Stimulated activated CD8-positive, alpha-beta memory T cell treated with anti-CD3 and anti-CD28 coated beads, Interleukin-4, amount 100 ng/mL, for 1 hour (primary cell): ENCODE measurements at places on chromosomes 7 and 10.

DNA sequence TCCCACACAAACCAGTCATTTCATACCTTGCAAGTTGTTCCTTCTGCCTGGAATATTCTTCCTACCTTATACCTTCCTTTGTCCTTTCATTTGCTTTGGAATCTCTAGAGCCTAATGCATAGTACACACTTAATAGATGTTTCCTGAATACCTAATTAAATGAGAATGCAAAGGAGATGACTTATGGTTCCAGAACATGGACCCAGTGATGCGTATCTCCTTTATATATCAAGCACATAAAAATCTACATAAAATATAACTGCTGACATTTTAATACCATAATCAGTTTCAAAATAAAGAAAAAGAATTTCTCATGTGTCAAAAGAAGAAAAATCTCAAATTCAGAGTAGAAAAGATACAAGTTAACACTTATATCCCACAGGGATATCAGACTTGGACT, 110.6 kb upstream of the ASAH2 start:
- no peak for DNase-seq

DNA sequence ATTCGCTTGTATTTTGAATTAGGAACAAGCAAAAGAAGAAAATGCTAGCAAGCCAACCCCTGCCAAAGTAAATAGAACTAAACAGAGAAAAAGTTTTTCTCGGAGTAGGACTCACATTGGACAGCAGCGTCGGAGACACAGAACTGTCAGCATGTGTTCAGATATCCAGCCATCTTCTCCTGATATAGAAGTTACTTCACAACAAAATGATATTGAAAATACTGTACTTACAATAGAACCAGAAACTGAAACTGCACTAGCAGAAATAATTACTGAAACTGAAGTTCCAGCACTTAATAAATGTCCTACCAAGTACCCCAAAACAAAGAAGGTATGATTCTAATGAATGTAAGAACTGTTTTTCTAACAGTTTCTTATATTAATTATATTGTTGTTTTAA, 87.9 kb downstream of the KMT2E start:
- no peak for DNase-seq

GRCh38 chr10:23284155-23284554, 60.4 kb downstream of the C10orf67 start:
- no peak for DNase-seq

DNA sequence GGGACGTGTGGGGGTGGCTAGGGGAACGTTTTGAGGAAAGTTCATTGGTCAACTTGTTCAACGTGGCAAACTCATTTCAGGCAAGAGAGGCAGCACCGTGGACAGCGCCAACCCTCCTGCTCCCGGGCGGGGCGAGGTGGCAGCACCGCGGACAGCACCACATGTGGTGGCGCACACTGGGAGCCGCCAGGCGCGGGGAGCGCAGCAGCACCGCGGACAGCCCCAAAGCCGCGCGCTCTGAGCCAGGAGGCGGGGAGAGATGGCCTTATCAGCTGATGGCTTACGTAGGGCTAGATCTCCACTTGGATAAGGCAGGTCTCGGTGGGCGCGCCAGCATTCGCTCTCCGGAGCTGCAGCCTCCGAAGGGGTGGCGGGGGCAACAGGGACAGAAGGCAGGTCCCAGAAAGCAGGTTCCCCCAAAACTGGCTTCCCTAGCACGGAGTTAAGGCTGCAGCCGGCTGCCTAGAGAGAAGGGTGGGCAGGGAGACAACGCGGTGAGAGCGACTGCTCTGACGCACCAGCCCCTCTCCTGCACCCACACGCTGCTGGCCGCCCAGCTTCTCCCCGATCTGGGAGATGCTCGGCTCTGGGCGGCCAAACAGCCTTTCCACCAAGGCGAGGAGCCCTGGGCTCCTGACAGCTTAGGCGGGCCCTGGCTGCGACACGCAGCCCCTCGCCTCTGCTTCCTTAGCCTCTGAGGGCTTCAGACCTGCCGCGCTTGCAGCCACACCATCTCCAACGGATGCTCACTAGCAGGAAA, at the start of gene HTR5A:
HTR5A (plus strand) TSS at position 333 of the 760 bp plus-strand sequence. CDS start 576 bp downstream, outside the sequence.
- DNase-seq, result peak; percentile 43

GRCh38 chr10:7179536-7179935, 231.3 kb downstream of the SFMBT2 start:
- no peak for DNase-seq

DNA sequence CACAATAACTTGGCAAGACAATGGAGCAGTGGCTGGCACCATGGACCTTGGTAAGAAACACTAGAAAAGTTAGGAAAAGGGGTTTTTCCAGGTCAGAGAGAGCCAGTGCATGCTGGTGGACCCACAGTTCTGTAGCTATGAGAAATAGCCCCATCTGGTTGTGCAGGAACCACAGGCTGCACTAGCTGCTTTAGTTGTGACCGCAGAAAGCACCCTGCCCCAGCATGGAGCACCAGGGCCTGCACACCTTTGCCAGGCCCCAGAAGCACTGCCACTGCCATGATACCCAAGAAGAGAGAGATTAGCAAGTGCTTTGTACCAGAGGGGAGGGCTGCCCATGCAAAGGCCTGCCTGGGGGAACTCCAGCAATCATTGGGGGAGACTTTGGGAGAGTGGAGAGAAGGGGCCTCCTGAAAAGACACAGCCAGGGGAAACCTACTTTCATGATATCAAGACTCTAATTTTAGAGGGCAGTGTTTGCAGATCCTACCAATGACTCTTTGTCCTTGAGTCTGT, 256.1 kb upstream of the C7orf33 start:
- no peak for DNase-seq

- DNase-seq, result no peak
Measured at GRCh38 chr10:7193369-7193768, 217.5 kb downstream of the SFMBT2 start.

GRCh38 chr7:12303062-12303461, 92.0 kb downstream of the TMEM106B start:
- DNase-seq, result no peak

- DNase-seq, result no peak
Measured at GRCh38 chr7:21651697-21652096, 108.9 kb downstream of the DNAH11 start.

- DNase-seq, result no peak
Measured at GRCh38 chr7:87715545-87715944, 87.3 kb downstream of the RUNDC3B start.

GRCh38 chr10:10338339-10338738, 679.3 kb upstream of the CELF2 start:
- DNase-seq, result no peak

GRCh38 chr7:102974366-102975236, 61.8 kb downstream of the LRRC17 start:
- DNase-seq, result no peak

GRCh38 chr7:70068531-70068930, 470.3 kb downstream of the AUTS2 start:
- no peak for DNase-seq

GRCh38 chr7:51154201-51154600, 162.4 kb downstream of the COBL start:
- no peak for DNase-seq

DNA sequence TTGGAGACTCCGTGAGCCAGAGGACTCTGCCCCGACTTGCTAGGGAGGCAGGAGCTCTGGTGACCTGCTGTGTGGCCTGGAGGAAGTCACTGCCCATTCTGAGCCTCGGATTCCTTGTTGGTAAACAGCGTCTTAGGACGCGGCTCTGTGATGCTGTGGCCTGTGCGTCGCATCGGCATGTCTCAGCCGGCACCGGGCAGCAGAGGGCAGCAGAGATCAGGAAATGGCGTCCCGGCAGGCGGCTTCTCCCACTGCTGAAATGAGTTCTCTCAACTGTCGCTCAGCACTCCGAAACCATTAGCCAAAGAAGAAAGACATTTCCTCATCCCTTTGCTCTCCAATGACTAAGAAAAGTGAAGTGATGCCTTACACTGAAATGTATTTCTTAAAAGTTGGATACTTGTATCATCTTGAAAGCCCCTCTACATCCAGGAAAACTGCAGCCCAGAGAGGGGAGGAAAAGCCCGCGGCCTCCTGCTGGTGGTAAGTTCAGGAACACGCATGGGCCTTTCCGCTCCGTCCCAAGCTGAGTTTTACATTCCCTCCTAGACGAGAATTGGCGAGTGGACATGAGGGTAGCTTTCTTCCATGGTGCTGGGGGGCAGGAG, 91.7 kb downstream of the WDR11 start:
- peak; percentile 17 for DNase-seq

- no peak for DNase-seq
Measured at GRCh38 chr10:129390147-129390546, 76.9 kb upstream of the MGMT start.

GRCh38 chr10:36608251-36608650, 517.1 kb upstream of the ANKRD30A start:
- DNase-seq, result no peak

DNA sequence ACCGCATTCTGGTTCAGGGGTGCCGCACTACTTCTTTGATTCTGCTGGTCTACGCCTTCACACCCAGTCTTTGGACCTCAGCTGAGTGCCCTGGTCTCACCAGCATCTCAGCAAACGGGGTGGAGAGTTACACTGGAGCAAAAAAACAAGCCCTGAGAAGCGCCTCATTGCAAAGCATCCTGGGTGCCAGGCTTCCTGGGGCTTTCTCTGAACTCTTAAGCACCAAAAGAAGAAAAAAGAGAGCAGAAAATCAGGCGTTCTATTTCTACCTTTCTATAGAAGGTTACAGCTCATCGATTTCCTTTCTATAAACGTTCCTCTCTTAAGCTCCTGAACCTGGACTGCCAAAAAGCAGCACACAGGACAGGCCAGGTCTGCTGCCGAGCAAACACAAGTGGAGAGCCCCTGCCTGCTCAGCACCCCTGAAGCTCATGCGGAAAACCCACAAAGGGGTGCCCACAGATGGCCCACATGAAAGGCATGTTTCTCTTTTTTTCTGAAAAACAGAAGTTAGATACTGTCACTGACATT, 217.9 kb downstream of the SFMBT2 start:
- peak; percentile 34 for DNase-seq

DNA sequence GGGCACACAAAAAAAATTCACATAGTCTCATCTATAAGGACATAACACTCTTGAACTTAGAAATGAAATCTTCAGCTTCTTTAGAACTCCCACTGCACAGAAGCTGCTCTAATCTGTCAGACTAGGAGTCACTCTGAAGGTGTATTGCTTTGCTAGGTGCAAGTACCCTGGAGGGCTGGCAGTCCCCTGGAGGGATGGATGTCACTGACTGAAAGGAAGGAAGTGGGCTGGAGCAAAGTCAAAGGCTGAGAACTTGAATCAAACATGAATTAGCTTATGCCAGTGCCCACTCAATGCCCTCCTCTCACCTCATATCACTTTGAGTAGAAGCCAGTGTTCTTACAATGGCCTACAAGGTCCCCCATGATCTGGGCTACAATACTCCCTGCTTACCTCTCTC, 140.3 kb upstream of the ANKRD1 start:
- DNase-seq, result no peak

- DNase-seq, result peak; percentile 36
Measured at GRCh38 chr7:43625453-43625852, 42.5 kb downstream of the STK17A start.

DNA sequence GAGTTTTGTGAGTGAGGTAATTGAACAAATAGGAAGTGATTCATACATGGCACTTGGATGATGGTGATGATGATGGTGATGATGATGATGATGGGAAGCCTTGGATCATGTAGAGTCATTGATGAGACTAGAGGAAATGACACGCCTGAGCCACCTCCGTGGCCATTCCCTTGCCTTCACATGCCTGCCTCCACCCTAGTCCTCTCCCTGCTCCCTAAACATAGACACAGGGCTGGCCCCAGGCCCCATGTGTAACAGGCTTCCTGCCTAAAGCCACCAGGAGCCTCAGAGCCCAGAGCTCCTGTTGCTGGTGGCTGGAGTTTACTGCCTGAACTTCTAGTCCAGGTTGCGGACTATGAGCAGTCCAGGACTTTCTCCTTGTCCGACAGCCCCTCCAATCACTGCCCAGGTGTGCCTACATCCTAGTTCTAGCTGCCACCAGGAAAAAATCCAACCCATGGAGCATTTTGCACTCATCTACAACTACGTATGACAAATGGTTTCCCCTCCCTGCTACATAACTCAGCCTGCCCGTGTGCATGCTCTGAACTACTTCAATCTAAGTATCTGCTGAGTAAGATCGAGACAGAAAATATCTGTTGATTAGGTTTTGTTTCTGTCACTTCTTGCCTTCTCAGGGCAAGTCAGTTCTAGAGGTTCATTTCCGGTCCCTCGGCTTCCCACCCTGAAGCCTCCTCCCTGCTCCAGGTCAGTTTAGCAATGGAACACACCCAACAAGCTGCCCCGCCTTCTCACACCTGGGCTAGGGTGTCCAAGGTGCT, 35.5 kb upstream of the KDM7A start:
- no peak for DNase-seq

DNA sequence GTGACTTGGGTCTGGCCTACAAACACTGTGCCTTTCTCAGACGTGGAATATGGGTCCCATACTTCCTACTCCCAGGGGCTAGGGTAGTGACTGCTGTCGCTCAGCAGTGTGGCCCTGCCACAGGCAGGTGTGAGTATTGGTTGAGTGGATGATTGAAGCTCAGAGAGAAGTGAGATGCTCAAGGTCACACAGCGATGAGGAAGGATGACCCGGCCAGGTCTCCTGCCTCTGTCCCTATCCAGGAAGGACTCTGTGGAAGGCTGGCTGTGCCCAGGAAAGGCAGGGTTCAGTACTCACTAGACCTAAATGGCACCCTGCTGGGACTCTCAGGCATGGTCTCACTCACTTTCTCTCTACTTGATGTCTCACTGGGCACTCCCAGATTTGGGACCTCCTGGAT, 2.8 kb downstream of the PRF1 start:
- no peak for DNase-seq

DNA sequence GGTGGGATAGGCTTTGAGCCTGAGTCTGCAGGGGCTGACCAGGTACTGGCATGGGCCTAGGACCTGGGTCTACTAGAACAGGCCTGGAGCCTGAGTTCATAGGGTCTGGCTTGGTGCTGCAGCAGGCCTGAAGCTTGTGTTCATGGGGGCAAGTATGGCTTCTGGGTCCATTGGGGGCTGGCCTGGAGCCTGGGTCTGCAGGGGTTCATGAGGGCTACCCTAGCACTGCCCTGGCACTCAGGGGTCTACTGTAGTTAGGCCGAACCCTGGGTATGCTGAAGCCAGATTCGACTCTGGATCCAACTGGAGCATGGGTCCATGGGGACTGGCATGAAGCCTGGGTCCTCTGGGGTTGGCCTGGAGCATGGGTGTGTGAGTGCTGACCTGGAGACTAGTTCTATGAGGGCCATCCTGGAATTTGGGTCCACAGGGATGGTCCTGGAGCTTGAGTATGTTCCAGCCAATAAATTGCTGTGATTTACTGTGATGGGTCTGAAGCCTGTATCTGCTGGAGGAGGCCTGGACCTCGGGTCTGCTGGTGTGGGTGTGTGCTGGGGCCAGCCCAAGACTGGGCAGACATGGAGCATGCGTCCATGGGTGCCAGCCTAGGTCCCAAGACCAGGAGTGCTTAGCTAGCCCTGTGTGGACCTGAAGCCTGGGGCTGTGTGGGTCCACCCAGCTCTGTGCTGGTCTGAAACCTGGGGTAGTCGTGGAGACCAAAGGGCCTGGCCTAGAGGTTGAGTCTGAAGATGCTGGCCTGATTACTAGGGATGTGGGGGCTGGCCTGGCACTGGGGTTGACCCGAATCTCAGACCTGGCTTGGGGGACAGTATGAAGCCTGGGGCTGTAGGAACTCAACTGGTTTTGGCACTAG, 235.5 kb downstream of the NXPH1 start:
- DNase-seq, result no peak
